SK-N-SH (cell line): ENCODE measurements at places on chromosomes 3 and 15.
A peak's percentile ranks its signal among the peaks of the same experiment; 100 is the strongest.

DNA sequence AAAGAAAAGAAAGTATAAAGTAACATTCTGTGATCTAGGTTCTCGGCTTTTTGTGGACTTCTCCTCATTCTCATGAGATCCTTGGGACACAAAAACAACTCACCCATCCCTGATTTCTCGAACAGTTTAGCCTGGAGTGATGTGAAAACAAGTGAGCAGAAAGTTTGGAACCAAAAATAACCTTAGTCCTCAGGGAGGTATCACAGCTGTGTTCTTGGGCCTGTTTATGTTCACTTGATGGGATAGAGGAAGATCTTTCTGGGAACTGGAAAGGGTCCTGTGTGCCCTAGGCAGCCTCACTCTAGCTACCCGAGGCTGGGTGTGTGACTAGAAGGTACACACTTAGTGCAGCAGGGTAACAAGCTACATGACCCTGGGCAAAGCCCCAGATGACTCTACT, 308.8 kb upstream of the PDZRN3 start:
- H3K27ac ChIP-seq = no peak overlapping the region
- no peaks in the 10 kb centered on the region for H3K36me3 ChIP-seq
- DNase-seq = no peak

DNA sequence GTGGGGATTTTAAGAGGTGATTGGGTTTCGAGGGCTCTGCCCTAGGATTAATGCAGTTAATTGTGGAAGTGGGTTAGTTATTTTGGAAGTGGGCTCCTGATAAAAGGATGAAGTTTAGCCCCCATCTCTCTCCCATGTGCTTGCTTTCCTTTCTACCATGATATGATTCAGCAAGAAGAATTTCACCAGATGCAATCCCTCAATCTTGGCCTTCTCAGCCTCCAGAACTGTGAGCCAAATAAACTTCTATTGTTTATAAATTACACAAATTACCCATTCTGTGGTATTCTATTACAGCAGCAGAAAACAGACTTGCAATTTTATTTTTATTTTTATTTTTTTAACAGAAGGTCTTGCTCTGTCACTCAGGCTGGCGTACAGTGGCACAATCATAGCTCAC, 27.3 kb upstream of the UBE2E1 start:
- H3K27ac ChIP-seq = no peak overlapping the region
- no peaks in the 10 kb centered on the region for H3K4me1 ChIP-seq
- no peak overlapping the region for H3K4me3 ChIP-seq
- no peaks in the 10 kb centered on the region for H3K36me3 ChIP-seq

- peaks cover 8% of the 10 kb centered on the region for H3K36me3 ChIP-seq
- no peak for DNase-seq
- H3K4me3 ChIP-seq = no peak overlapping the region
- peak overlapping the region; percentile 86 for H3K27ac ChIP-seq
Measured at GRCh38 chr15:62606376-62607113, 436.0 kb upstream of the TPM1 start.

DNA sequence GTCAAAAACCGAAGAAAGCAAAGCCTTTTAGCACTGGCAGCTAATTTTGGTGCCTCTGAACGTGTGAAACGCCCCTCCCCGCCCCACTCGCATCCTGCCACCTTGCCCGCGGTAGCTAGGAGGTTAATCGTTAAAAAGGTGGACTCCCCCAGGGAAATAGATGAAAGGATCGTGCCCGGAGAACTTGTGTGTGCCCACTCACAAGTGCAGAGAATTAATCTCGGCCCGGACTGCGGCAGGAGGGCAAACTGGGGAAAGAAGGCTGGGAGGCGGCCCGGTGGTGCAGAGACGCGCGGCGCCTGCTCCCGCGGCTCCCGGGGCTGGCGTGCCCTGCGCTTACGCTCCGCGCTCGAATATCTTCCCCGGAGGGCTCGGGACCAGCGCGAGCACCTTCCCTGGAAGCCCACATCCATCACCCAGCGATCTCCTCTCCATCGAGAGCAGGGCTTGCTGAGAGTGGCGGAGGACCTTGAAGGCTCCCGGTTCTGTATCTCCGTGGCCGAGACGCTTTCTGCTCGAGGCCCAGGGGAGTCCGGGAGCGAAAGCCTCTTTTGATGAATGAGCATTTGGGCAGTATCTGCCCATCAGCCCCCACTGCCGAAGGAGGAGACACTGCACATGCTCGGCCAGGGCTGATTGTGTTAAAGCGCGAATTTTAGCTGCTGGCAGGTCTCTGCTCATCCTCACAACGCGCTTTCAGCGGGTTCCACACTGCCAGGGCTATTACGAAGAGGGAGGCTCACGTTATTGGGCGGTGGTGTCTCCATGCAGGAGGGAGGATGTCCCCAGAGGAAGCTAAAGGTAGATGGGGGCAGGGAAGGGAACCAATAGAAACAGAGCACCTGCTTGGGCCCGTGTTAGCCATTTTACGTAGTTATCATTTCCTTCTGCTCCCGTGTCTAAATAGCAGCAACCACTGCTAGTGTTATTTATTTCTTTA, 1.3 kb upstream of the SPTSSB start:
- no peaks in the 10 kb centered on the region for H3K4me1 ChIP-seq
- H3K27ac ChIP-seq = peak overlapping the region; percentile 75
- peak; percentile 74 for DNase-seq
- no peaks in the 10 kb centered on the region for H3K36me3 ChIP-seq

GRCh38 chr3:108305484-108306172, 9.3 kb downstream of the HHLA2 start:
- H3K4me1 ChIP-seq = no peaks in the 10 kb centered on the region
- no peaks in the 10 kb centered on the region for H3K27me3 ChIP-seq
- H3K36me3 ChIP-seq = no peaks in the 10 kb centered on the region
- H3K4me3 ChIP-seq = no peak overlapping the region
- H3K27ac ChIP-seq = no peak overlapping the region

- H3K27me3 ChIP-seq = no peaks in the 10 kb centered on the region
- H3K4me1 ChIP-seq = peaks cover 42% of the 10 kb centered on the region
- DNase-seq = no peak
- H3K27ac ChIP-seq = no peak overlapping the region
Measured at GRCh38 chr3:53531749-53532148, 37.3 kb downstream of the CACNA1D start.

GRCh38 chr3:111735243-111735758, 123.8 kb upstream of the PHLDB2 start:
- DNase-seq = no peak
- no peak overlapping the region for H3K4me3 ChIP-seq
- peaks cover 44% of the 10 kb centered on the region for H3K4me1 ChIP-seq
- H3K27me3 ChIP-seq = no peaks in the 10 kb centered on the region
- H3K36me3 ChIP-seq = no peaks in the 10 kb centered on the region
- peak overlapping the region; percentile 83 for H3K27ac ChIP-seq
